Breast epithelium (tissue), 4 donors: ENCODE measurements at places on chromosomes 2 and 18. TPM values are rescaled to one million over a fixed set of nuclear protein-coding genes. Genes with fewer than 3 reads are reported as not detected.

KLHL29 gene
- total RNA-seq, result 4.5 TPM

DNA sequence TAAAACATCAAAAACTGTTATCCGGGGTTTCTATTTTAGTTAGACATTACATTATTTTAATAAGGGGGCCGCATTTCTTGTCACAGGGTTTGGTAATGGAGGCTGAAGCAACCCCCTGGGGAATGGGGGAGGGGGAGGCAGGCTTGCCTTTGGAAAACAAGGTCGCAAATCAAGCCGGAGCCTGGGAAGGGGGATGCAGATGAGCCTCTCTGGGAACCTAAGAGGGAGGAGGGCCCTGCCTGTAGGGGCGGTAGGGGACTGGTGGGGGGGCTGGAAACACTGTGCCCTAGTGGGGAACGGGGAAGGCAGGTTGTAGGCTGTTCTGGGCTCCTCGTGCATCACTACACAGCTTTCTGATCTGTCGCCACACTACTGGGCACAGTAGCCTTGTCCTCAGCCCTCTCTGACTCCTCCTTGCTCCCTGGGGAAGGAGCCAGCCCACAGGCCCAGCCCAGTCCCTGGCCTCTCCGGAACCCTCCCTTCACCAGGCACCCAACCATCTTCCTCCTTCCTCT lies 170.2 kb upstream of the SMAD2 start:
- no peak overlapping the region for H3K27ac ChIP-seq
- H3K27me3 ChIP-seq, result no peaks in the 10 kb centered on the region
- H3K4me3 ChIP-seq, result no peak overlapping the region
- no peaks in the 10 kb centered on the region for H3K4me1 ChIP-seq
- DNase-seq, result no peak
- H3K36me3 ChIP-seq, result no peaks in the 10 kb centered on the region

DNA sequence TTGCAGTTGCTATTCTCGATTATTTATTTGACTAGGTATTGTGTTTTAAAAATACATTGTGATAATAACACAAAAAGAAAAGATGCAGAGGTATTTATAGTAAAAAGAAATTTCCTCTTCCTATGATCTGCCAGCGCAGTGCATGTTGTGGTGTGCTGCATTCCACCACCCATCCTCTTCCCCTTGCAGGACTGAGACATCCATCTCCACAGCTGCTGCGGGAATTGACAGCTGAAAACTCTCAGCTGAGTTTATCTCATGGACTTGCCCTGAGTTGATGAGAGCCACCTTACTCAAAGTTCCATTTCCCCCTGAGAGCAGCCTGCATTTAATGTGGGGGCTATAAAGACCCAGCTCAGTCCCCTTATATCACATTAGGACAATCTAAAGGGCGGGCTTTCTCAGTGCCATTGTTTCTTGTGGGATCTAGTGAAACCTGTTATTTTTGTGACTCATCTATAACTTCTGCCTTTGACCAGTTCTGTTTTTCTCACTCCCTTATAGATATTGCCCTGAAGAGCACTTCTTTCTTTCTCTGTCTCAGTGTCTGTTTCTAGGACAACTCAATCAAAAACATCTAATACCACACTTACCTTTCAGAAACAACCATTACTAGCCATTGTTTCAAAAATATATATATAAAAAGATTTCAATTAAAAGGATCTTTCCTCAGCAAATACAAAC lies 698.5 kb downstream of the NR4A2 start:
- H3K36me3 ChIP-seq, result no peaks in the 10 kb centered on the region
- DNase-seq, result no peak
- H3K27me3 ChIP-seq, result no peaks in the 10 kb centered on the region
- H3K4me1 ChIP-seq, result no peaks in the 10 kb centered on the region

DNA sequence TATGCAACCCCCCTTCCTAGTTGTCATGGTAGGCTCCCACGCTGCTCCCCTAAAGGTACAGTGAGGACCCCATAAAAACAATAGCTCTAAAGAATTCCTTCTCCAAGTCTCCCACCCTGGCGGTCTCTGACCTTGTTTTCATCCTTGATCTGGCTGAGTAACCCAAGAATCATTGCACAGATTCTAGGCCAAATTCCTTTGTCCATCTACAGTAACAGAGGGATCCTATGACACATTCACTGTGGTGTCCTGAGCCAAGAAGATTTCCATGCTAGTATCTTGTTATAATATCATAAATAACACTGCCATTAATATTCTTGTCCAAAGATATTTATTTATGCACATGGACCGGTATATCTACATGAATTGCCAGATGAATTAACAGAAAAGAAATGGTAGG lies 240.2 kb downstream of the CYP26B1 start:
- no peaks in the 10 kb centered on the region for H3K4me1 ChIP-seq
- peaks cover 3% of the 10 kb centered on the region for H3K27me3 ChIP-seq
- no peaks in the 10 kb centered on the region for H3K36me3 ChIP-seq
- H3K27ac ChIP-seq, result no peak overlapping the region
- no peak for DNase-seq

DNA sequence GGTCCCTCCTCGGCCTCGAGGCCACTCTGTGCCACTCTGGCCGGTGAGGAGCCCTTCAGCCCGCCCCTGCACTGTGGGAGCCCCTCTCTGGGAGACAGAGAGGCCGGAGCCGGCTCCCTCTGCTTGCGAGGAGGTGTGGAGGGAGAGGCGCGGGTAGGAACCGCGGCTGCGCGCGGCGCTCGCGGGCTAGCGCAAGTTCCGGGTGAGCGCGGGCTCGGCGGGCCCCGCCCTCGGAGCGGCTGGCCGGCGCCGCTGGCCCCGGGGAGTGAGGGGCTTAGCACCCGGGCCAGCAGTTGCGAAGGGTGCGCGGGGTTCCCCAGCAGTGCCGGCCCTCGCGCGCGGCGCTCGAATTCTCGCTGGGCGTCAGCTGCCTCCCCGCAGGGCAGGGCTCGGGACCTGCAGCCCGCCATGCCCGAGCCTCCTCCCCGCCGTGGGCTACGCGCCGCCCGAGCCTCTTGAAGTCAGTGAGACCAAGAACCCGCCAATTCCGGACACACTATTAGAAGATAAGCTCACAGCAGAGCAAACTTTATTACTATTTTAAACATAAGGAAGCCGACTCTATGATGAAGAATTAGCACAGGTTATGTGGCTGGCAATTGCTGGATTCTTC lies 825.8 kb upstream of the FANCL start:
- DNase-seq, result no peak
- no peaks in the 10 kb centered on the region for H3K27me3 ChIP-seq
- H3K4me1 ChIP-seq, result no peaks in the 10 kb centered on the region
